ENCODE measurements at places on chromosomes 6 and 20.

GRCh38 chr6:52063584-52064344, 23.6 kb downstream of the PKHD1 start:
- peak; percentile 9 for DNase-seq

DNA sequence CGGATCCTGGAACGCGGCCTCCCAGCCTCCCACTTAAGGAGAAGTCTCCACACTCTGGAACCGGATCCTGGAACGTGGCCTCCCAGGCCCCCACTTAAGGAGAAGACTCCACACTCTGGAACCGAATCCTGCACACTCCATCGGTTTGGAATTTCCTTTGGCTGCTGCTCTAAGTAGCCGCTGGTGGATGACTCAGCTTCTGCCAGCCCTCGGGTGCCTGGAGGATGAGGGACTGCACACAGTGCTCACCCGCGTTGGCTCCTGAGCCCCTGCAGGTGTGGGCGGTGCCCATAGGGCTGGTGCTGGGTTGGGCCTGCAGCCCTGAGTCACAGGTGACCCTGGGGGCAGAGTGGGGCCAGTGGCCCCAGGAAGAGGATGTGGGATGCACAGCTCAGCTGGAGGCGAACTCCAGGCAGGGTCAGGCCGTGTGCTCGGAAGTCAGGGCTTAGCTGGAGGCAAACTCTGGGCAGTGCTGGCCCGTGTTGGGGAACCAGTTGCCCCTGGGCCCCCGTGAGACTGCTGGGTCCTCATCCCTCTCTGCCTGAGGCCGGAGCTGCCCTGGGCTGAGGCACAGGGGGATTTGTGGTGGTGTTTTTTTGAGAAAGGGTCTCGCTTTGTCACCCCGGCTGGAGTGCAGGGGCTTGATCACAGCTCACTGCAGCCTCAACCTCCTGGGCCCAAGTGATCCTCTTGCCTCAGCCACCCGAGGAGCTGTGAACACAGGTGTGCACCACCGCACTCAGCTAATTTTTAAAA, 13.9 kb upstream of the TNFRSF6B start:
- no peak for DNase-seq

DNA sequence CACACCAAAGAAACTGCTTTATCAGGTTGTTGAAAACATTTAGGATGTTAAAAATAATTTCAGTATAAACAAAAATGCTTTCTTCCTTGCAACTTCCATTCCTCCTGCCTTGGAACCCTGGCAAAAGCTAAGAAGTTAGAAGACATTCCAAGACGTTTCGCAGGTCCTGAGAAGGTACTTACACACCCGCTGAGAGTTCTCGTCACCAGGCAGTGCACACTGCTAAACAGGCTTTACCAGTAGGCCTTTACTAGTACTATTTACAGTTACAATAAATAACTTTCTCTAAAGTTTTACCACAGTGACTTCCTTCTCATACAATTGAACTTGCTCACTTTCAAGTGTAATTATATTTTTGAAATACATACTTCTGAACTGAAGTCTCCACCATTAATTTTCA, 81.4 kb upstream of the RPS6KA2 start:
- no peak for DNase-seq

DNA sequence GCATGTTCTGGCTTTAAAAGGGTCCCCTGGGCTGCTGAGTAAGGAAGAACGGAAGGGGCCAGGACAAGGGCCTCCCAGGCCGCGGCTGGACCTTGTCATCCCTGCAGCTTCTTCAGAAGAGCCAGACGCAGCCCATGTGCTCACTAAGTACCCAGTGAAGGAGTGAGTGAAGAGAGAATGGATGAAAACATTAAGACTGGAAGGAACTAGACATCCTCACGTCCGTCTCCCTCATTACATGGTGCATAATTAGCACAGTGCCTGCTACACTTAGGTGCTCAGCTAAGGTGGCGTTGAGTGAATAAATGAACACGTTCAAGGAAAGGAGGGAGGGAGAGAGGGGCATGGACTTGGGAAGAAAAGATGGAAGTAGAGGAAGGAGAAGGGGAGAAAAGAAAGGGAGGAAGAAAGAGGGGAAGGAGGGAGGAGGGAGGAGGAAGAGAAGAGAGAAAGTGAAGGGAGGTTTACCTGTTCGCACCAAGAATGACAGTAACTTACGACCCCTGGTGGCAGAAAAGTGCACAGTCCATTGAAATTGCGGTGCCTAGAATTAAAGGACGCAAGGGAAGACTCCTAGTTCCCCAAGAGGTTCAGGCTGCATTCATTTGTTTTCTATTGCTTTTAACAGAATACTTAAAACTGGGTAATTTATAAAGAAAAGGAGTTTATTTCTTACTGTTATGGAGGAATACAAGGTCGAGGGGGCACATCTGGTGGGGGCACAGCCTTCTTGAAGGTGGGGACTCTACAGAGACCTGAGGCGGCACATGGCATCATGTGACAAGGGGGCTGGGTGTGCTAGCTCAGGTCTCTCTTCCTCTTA, 8.0 kb downstream of the TP53RK start:
- DNase-seq = peak; percentile 31

GRCh38 chr20:10927936-10928840, 254.4 kb upstream of the JAG1 start:
- no peak for DNase-seq

GRCh38 chr6:89818977-89819335, 638 bp downstream of the MDN1 start:
- no peak for DNase-seq

DNA sequence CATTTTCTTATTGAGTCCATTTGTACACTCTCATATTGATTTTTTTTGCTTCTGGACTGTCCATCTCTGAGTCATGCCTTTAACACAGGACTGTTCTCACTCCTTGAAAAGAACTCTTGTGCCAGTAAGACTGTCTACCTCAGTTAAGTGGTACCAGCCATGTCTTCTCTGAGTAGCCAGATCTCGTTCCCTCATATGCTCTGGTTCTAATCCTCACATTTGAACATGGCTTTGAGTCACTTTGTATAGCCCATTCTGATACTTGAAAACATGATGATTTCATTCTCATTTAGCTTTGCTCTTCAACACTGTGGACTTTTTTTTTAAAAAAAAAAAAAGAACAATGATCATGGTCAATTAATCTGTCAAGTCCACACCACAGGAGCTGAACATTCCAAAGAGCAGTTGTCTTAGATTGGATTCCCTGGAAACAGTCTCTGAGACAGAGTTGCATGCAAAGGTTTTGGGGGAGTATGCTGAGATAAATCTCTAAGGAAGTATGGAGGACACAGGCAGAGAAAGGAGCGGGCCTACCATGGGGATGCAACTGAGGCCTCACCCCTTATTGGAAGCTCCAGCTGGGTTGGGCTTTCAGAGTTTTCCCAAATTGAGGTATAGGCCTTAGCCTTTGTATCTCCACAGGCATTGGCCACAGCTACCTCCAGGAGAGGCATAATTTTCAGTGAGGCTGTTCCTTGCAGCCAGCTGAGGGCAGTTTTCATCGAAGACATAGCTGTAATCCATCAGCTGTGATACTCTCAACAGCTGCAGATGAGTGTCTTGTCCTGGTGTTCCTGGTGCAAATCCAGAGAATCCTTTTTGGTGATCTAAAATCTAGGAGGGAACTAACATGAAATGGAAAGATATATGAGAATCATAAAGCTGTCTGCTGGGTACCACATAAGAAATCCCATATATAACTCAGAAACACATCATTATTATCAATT, 6.0 kb upstream of the PTCHD4 start:
- DNase-seq = no peak

DNA sequence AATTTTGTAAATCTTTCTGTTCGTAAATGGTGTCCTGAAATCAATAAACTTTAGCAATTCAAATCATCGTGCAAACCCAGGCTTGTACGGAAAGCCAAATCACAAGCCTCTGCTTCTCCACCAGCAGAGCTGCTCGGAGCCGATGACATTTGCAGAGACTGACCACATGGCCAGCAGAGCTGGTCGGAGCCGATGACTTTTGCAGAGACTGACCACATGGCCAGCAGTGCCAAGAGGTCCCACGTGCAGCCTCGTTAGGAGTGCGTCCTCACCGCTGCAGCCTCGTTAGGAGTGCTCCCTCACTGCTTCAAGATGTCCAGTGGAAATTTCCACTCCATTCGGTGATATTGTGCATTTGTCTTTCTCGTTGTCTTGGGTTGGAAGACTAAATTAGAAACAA, 28.5 kb downstream of the SMOC2 start:
- DNase-seq = no peak

DNA sequence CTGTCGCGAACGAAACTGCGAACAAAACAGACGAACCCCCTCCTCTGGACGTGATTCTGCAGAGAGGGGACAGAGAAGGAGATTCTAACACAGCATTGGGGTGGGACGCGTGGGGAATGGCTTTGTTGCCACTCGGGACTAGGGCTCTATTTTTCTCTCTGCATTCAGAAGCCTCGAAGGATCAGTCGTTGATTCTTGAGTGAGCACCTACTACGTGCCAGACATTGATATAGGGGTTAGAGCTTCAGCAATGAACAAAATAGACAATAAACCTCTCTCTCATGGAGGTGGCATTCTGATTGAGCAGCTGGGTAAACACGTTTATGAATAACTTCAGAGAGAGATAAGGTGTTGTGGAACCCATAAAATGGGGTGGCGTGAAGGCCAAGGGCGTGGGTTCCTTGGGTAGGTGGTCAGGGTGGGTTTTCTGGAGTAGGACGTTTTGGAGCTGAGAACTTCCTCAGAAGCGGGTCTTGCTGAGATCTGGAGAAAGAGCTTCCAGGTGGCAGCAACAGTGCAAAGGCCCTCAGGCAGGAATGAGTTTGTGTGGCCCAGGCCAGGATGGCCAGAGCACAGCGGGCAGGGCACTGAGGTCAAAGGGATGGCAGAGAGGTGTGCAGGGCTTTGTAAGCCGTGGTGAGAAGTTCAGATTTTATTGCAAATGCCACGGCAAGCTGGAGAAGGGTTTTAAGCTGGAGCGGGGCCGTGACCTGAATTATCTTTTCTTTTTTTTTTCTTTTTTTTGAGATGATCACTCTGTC, 884 bp downstream of the SLC2A10 start:
- no peak for DNase-seq

- no peak for DNase-seq
These were observed 154.5 kb downstream of the QRSL1 start for GRCh38 chr6:106783640-106784566.

- no peak for DNase-seq
These were observed 146.4 kb downstream of the ERMARD start for GRCh38 chr6:169897601-169898358.

DNA sequence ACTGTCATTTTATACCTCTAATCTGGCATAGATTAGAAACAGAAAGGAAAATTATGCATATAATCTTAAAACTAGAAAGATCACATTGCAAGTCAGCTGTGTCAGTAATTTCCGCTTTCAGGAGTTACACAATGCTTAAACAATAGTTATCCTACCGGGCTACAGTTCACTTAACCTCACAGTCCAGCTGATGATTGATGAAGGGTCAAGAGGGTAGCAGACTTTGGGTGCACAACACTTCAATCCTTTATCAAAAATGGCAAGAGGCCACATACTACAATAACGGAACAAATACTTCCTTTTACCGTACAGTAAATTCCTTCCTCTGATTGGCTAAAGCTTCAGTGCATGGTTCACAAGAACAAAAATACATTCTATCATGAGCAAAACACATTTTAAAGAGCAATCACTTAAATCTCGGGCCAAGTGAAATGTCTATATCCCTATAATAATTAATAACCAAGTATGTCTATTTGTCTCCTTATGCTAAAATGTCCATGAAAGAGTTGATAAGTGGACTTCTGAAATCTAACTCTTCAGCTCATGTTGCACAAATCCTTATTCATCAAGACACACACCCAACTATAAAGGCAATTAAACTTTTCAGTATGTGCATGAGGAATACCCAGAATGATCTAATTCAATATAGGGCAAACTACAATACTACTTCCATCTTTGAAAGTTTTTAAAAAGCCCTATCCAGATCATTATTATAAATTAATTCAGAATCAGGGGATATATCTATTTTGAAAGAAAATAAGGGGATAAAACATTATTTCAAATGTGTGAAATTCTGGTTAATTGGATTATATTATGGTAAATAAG, 76.8 kb downstream of the HIVEP2 start:
- no peak for DNase-seq

DNA sequence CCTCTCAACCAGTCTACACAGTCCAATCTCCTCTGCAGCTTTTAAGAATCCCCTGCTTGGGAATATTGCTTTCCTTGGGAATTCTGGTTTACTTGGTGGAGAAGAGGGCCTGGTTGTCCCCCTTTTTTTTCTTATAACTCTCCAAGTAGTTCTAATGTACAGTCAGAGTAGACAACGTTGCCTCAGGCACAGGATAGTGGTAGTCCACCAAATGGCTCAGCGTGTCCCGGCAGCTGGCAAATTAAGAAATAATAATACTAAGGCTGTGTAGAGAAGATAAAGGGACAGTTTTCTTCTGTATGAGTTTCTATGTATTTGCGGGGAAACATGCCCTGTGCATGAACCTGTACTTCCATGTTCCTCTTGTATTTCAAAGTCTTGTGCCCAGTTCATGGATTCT, 145.7 kb upstream of the RREB1 start:
- DNase-seq = no peak

- DNase-seq = no peak
These were observed 31.1 kb downstream of the TFAP2B start for GRCh38 chr6:50849796-50850180.

DNA sequence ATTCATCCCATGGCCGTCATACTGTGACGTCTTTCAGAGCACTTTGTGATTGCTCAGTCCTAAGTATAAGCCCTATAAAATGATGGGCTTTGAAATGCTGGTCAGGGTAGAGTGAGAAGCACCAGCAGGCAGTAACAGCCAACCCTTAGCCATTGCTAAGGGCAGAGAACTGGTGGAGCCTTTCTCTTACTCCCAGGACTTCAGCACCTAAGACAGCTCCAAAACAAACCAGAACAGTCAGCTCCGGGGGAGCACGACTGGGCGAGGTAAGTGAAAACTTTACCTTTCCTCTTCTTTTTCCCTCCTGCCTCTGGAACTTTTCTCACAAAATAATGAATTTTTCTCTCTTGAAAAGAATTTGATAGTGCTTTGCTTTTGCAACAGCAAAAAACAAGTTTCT, at the start of gene VIP:
TSS of gene VIP (plus strand) at position 104 of the 400 bp plus-strand sequence. CDS start 1,381 bp downstream, outside the sequence.
- no peak for DNase-seq

Data from stimulated activated CD4-positive, alpha-beta T cell treated with anti-CD3 and anti-CD28 coated beads, TNF-alpha, amount 100 ng/mL, for 1 hour (primary cell).